ENCODE measurements at places on chromosomes 11 and 22.

DNA sequence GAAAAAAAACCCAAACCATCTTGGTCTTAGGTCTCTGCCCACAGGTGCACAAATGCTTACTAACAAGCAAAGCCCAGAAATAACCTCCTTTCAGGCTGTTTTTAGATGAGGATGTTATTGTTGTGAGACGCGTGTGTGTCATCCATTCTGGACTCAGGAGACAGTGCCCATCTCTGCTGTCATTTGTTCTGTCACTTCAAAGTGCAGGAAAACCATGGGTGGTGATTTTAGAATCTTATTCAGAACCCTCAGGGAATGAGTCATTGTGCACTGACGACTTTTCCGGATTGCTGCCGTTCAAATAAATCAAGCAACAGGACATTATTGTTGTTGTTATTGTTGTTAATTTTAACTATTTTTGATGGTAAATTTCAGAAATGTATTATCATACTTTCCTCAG, 110.3 kb downstream of the LRRC32 start:
- DNase-seq: no peak

- DNase-seq: no peak
These were observed 3.9 kb upstream of the GCAT start for GRCh38 chr22:37803639-37804351.

GRCh38 chr11:4607096-4607495, 935 bp downstream of the TRIM68 start:
- no peak for DNase-seq

DNA sequence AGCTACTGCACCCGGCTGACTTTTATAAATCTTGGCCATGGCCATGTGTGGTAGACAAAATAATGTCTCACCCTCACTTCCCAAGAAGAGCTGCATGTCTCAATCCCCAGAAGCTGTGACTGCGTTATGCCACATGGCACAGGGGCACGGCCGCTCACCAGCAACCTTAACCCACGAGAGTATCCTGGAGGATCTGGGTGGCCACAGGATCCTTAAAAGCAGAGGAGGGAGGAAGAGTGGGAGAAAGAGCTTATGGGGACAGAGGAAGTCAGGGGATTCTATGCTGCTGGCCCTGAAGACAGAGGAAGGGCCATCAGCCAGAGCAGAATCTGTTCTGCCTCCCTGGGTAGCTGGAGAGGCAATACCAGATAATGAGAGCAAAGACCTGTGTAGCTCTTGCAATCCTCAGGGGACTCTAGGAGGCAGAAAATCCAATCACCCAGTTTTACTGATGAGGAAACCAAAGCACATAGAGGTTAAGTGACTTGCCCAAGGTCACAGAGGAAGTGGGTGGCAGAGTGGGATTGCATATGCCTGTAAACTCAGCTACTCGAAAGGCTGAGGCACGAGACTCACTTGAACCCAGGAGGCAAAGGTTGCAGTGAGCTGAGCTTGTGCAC, 55.3 kb downstream of the CELSR1 start:
- DNase-seq: no peak

- DNase-seq: no peak
These were observed 83.2 kb downstream of the TRIM29 start for GRCh38 chr11:120054753-120055045.

DNA sequence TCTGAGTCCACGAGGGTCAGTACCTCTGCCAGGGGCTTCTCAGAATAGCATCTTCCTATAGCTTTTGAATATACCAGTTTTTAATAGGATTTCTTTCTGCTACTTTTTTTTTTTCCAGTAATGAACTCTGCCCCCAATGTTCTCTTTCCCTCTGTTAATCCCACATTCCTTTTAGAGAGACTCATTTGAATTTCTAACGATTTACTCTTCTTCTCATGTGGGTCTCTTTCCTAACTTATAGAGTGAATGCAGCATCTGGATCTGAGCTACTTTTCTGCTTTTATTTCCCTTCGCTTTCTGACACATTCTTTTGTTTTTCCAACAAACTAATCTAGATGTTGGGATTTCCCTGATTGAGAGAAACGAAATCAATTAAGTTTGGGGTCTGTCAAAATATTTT, 71.4 kb downstream of the INSC start:
- DNase-seq: no peak

GRCh38 chr22:33076343-33076742, 18.2 kb upstream of the SYN3 start:
- DNase-seq: no peak

GRCh38 chr22:48085901-48086645, 1323.6 kb downstream of the TBC1D22A start:
- no peak for DNase-seq

DNA sequence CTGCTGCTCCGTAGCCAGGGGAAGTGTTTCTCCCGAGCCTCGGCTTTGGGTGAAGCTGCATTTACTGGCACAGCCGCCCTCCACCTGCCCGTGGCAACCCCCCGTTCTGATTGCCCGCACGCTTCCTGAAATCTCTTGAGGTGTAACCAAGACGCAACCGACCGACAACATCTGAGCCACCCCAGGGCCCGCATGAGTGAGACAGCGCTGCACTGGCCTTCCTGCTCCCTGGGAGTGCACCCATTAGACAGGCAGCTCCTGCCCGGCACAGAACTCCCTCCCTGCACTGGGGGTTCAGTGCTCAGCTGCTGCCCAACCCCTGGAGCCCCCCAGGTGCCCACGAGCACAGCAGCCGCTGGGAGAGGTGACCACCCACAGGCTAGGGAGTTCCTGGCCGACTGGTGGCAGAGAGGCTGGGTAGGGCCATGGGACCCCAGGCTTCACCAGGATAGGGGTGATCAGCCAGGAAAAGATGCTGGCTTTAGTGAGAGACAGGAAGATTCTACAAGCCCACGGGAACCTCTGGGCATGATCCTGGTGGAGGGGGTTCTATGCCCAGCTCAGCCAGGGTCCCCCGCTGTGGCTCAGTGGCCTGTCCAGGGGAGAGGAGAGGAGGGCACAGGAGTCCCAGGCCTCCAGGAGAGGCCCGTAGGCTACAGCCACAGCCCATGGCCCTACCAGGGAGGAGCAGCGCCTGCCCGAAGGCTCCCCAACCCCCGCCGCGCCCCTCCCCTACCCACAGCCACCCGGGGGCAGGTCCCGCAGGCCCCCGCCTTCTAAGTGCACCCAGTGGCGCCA, 14.6 kb downstream of the PLXNB2 start:
- DNase-seq: no peak

GRCh38 chr11:2849994-2850770, 35.4 kb downstream of the CDKN1C start:
- no peak for DNase-seq

DNA sequence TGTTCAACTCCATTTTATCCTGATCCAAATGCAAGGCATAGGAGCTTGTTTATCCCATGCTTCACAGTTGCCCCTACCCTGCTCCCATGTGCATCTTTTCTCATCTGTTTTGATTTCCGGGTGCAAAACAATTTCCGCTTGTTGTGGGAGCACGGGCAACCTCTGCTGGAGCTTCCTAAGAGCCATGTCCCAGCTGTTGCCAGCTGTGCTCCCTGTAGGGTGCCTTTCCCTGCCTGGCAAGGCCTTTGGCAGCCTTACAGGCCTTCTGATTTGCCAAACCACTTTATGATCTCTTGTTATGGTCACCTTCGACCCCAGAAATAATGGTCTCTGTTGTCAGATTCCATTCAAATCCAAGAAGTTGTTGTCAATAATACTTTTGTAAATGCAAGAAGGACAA, 1038.5 kb downstream of the OPCML start:
- DNase-seq: no peak
